Tibial nerve (tissue), 4 donors: ENCODE measurements at places on chromosomes 12 and 14.

- no peak for DNase-seq
Observed at GRCh38 chr12:57452181-57452936, 2.7 kb upstream of the INHBE start.

- DNase-seq, result no peak
Observed at GRCh38 chr12:2443776-2444175, 351.0 kb upstream of the FKBP4 start.

GRCh38 chr12:46609674-46610073, 216.1 kb downstream of the SLC38A4 start:
- no peak for DNase-seq

- DNase-seq, result peak; percentile 77
Observed at GRCh38 chr12:96233939-96234461, 39.8 kb downstream of the ELK3 start.

GRCh38 chr14:36661506-36662257, at the start of gene PAX9:
Gene PAX9, plus strand, starts transcription at chr14:36661860. Its CDS starts 230 bp downstream, at chr14:36662090.
- peak; percentile 83 for DNase-seq
